ENCODE measurements at places on chromosomes 1 and 21.

DNA sequence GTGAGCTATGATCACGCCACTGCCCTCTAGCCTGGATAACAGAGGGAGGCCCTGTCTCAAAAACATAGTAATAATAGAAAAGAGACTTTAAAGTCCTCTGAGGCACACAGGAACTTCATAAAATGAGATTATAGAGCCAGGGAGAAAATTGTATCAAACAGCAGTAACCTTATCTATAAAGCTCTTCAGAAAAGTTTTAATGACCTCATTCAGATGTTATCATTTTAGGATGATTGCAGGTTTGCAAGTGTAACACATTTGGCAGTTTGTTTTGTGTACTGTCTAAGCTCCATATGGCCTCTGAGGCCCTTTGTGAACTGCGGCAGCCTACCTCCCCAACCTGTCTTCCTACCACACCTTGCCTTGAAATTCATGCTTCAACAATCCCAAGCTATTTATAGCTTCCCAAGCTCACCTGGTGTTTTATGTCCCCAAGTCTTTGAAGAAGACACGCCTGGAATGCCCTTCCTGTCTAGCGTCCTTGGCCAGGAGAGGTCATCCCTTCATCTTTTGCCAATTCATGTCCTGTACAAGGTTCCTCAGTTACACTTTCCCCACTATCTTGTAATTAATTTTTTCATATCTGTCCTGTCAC lies 8.5 kb upstream of the AKNAD1 start:
- DNase-seq, result no peak

GRCh38 chr1:151502035-151502700 lies 9.0 kb upstream of the CGN start:
- no peak for DNase-seq

- DNase-seq, result no peak
These were observed 1143.6 kb upstream of the ADGRL2 start for GRCh38 chr1:80657044-80657643.

DNA sequence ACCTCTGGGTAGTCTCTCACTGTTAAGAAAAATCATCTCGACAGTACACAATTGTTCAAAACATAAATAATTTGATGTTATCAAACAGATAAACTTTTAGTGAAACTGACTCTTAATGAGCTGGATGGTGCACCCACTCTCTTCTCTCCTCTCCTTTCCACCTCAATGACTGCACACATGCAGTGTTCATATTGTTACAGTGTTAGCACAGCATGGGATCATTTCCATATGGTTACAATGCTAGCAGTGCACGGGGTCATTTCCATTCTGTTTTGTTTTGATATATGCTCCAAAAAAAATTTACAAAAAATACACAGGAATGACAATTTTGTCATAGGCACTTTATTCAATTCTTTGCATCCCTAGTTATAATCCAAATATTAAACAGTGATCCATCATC lies 26.4 kb upstream of the RNF187 start:
- no peak for DNase-seq

DNA sequence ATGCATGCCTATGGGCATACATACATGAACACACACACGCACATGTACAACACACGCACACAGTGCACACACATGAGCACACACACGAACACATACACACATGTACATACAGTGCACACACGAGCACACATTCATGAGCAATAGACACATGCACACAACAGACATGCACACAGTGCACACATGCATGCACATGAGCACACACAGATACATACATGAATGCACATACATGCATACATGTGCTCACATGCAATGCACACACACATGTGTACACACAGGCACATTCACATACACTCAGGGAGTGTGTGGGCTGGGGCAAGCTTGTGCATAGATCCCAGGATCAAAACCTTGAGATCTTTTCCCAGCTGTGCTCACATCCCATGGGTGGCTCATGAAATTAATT lies 18.9 kb downstream of the CRYAA start:
- DNase-seq, result no peak

- DNase-seq, result no peak
These were observed 74.6 kb downstream of the ZNF648 start for GRCh38 chr1:181986907-181987305.

DNA sequence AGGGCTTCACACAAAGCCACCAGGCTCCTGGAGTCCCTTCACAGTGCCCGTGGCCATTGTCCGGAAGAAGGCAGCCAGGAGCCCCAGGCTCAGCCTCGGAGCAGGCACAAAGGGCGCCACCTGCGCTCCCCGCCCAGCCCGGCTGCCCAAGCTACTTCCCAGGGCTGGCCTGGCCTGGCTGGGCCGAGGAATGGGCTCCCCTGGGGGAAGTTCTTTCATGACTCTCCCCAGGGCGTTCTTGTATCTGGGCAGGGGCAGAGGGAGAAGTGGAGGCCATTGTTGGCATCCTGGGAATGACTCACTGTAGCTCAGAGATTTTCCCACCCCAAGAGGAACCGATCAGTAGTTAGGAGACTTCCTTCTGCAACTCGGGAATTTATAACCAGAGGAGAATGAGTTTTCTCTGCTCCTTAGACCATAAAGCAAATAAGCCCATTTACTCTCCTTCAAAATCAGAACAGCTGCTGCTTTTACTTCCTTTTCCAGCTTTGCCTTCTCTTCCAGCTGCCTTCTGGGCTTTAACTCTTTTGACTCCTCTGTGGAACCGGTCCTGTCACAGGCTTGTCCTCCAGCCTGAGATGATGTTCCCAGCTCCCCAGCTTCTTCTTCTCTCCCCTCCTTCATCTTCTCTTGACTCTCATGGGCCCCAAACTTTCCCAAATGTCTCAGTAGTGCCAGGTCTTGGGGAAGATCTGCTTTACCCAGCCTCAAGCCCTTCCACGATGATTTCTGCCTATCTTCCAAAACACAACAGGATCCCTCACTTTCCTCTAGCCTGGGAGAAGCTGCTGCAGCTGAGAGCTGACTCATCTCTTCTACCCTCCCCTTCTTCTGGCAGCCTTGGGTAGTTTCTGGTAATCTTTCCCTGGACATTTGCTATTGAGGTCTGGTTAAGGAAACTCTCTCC lies 118.7 kb upstream of the CD34 start:
- no peak for DNase-seq

- DNase-seq, result no peak
These were observed 1.1 kb downstream of the TXNIP start for GRCh38 chr1:145995148-145995881.

- no peak for DNase-seq
These were observed 2.9 kb upstream of the LRP8 start for GRCh38 chr1:53330819-53331218.

GRCh38 chr1:78560811-78561210 lies 59.4 kb upstream of the IFI44L start:
- no peak for DNase-seq

- no peak for DNase-seq
These were observed 6.2 kb upstream of the PEAR1 start for GRCh38 chr1:156887317-156887716.

- DNase-seq, result no peak
These were observed 11.0 kb downstream of the YIPF1 start for GRCh38 chr1:53878492-53879105.

- DNase-seq, result no peak
These were observed 127.8 kb downstream of the TBX19 start for GRCh38 chr1:168408539-168408865.

- no peak for DNase-seq
These were observed 37.0 kb upstream of the EPS15 start for GRCh38 chr1:51555866-51556619.

DNA sequence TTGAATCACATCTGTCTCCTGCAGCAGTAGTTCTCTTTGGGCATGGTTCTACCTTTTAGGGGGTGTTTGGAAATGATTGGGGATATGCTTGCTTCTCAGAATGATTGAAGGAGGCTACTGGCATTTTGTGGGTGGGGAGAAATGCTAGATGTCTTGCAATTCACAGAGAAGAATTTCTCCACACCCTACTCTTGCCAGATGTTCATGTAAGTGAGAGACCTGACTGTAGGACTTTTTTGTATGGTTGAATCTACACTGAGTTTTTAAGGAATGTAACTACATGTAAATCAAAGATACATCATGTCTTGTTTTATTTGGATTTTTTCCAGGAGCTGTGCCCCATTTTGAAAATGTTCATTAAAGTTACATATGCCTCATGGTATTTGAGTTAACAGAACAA lies 311.9 kb downstream of the PRDM2 start:
- DNase-seq, result no peak

DNA sequence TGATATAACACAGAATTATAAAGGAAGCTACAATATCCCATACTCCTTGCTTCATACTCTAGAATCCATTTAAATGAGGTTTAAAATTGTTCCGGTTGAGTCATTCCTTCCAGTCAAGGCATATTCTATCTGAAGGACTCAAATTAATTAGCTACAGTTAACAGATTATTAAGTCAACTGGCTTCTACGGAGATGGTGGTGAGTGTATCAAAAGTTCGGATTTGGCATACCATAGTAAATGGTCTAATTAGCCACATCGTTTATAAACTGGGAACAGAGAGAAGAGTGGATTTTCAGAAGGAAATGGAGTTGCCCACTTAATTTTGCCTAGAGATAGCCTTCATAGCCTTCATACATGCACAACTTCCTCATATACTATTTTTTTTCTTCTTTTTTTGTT lies 1095.3 kb downstream of the TTLL7 start:
- DNase-seq, result no peak

DNA sequence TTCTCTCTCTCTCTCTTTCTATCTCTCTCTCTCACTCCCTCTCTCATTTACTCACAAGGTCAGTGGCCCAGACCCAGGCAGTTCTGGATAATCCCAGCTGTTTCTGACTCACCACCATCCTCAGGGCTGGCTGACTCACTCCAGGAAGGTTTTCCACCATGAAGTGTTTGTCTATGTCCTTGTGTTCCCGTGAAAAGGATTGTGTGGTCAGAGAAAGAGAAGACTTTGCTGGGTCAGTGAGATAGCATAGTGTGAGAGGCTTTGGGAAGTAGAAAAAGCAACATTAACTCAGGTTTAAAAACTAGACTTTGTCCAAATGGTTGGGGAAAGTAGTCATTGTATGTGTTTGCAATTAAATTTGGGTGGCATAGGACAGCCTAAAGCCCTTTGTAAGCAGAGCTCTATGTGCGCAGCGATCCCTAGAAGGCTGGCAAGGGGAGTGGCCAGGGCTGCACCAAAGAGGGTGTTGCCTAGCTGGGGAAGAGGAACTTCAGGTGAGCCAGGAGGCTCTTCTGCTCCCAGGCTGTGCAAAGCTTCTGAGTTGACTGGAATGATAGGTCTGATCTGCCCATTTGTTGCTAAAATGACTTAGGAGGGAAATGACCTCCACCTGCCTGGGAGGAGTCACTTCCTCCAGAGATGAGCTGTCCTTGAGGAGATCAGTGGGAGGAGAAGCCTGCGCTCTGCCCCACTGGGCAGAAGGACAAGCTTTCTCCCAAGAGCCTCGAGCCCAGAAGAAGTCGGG lies 4.9 kb upstream of the CAPN2 start:
- DNase-seq, result no peak

DNA sequence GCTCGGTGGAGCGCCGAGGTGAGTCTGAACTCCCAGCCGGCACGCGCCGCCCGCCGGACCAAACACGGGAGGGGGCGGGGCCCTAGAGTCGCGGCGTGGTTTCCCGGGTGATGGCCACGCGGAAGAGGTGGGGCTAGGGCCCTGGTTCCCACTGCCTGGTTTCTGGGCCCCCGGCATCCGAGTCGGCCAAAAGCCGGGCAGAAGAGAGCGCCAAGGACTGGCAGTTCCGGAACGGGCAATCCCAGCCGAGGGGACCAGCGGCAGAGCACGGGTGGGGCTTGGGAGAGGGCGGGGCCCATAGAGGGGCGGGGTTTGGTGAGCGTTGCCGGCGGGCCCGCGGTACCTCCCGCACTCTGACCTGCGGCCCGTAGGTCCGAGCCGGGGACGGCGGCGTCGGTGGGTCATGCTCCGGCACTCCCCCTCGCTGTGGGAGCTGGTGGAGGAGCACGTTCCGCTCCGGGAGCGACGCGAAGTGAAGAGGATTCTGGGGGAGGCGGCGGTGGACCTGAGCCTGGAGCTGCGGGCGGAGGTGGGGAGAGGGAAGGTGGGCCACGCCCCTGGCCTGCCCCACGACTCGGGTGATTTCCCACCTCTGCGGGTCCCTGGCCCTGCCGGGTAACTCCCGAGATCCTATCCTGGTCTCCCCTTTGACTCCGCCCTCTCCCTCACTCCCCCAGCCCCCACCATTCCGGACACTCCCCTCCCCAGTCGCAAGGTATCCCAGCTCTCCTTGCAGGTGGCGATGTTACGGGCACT lies at the start of gene CCDC24:
TSS of gene CCDC24 (plus strand) at position 124 of the 756 bp plus-strand sequence. CDS start at position 404, 280 bp downstream.
- peak; percentile 85 for DNase-seq

GRCh38 chr1:24015221-24016210 lies 35.4 kb upstream of the SRSF10 start:
- no peak for DNase-seq

DNA sequence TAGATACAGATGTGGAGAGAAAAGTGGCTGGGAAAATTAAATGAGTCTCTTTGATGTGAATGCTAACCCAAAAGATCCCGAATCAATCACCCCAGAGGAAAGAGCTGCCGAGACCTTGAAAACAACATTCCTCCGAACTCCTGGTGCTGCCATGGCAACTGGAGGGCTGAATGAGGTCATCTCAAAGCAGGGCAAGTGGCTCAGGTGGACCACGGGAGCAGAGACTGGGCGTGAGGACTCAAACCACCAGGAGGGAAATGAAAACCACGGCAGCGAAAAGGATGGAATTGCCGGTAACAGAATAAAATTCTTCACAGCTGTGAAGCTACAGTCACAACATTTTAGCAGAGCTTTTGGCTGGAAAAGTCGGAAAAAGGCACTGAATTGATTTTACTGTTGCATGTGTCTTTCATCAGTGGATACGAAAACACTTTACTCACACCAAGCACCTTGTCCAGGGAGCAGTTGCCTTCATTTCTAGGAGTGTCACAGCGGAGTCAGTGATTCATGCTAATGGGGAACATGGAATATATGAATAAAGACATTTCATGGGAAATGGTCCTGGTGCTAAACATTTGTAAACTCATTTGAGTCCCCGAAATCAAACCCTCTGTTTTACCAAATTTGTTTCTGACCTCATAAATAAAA lies 23.2 kb upstream of the BECN2 start:
- no peak for DNase-seq

- DNase-seq, result no peak
These were observed 12.8 kb downstream of the EIF2B3 start for GRCh38 chr1:44973645-44974044.

DNA sequence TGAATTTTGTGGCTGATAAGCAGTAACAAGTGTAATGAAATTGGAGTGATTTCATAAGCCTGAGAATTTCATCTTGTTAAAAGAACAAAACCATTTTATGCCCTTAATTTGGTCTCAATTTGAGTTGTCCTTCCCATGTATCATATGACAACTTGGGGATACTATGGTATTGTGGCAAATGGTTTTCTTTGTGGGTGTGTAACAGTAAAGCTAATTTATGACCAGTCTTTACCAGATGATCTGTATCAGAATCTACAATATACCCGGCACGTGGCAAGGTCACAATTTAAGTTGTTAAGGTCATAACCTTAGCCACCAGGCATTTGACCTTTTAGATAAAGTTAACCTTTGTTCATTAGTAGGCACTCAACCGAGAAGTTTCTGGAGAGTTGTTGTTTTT lies 9.1 kb downstream of the NFIA start:
- DNase-seq, result no peak

DNA sequence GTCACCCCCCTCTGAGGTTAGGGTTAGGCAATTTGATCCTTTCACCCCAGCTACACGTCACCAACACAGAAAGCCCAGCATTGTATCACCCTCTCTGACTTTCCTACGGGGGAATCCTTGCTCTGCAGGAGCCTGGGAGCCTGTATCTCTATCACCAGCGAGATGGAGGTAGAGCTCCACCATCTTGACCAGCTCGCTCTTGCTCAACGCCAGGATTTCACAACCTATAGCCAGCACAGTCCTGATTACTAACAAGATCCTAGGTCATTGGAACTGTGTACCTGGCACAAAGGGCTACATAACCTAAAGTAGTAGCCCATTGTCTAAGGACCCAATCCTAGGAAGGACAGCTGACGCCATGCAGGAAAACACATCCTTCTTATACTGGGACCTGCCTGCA lies 66.1 kb downstream of the DMRTA2 start:
- no peak for DNase-seq
